Endodermal cell (in vitro differentiated cells): ENCODE measurements at places on chromosomes 7 and 10.
A peak's percentile ranks its signal among the peaks of the same experiment; 100 is the strongest.

DNA sequence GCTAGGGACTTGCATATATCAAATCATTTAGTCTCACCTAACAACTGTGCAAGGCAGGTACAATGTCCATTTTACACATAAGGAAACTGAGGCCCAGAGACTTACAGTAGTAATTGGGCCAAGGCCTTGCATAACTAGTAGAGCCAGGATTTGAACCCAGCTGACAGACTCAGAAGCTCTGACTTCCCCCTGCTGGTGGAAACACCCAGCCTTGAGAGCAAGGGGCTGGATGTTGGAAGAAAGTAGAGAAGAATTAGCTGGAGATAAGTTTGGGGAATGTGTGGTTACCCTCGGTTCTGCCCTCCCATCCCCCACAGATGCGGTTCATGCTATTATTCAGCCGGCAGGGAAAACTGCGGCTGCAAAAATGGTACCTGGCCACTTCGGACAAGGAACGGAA is 2.0 kb downstream of the AP1S1 start:
- DNase-seq, result peak; percentile 73

GRCh38 chr10:1274111-1274661 is 218.0 kb downstream of the WDR37 start:
- DNase-seq, result peak; percentile 43

DNA sequence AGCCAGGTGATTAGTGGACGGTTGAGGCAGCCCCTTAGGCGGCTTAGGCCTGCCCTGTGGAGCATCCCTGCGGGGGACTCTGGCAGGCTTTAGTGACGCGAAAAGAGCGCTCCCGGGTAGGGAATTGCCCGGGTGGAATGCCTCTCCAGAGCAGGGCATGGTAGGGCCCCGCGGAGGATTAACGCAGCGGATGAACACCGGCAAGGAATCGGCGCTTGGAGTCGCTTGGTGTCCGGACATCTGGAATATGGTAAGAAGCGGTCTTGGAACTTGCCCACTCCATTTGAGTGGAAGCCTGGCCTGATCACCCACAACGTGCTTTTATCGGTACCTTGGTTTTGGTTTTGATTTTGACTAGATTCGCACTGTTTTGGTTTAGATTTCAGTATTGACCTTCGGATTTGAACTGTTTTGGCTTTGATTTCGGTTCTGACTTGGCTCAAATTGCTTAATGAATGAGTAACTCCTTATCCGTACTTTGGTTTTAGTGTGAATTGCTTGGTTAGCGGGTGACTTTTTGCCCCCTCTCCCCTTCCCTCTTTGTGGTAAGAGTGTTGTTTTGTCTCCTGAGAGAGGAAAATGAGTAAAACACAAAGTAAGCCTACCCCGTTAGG is 24.2 kb upstream of the CHST3 start:
- DNase-seq, result no peak

- DNase-seq, result no peak
Measured at GRCh38 chr7:107045980-107046379, 1.5 kb downstream of the PRKAR2B start.

- DNase-seq, result no peak
Measured at GRCh38 chr7:122258971-122259370, 45.6 kb downstream of the FEZF1 start.

- no peak for DNase-seq
Measured at GRCh38 chr7:7576344-7576743, 9.7 kb downstream of the MIOS start.

GRCh38 chr7:148481971-148482626 is 108.5 kb upstream of the C7orf33 start:
- DNase-seq, result no peak

DNA sequence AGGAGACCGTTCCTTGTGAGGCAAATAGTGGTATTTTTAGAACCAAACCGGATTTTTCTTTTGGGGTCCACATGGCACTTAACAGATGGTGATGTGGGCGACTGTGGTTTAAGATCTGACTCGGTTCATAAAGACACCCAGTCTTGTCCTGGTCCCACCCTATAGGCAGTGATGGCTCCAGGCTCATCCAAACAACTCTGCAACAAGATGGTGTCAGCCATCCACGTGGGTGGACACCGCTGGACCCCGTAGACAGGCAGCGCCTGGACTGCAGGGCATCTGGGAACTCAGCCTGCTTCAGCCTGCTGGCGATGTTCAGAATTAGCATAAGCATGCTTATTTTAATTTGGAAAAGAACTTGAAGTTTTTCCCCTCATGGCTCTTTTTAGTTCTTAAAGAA is 258.4 kb upstream of the FZD1 start:
- DNase-seq, result no peak

DNA sequence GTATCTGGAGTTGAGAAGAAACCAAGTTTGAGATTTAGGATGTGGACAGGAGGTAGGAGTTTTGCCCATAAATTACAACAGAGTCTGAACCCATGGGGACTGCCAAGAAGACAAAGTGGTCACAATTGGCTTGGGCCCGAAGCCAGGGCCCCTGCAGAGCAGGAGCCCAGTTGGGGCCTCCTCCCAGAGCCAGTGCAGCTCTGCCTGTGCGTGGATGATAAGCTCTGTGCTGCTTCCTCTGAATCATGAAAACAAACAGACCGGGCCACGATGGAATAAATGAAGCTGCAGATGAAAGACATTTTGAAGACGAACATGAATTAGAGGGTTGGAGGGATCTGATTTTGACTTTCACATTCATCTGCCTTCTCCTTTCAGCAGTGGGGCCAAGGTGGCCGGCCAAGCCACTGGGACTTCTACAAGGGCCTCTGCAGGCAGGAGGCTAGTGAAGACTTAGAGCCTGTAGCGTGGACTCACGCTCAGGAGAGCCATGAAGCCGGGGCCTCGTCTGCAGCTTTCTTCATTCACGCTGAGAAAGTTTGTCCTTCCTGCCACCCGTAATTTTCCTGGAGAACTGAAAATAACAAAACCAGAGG is 156.8 kb upstream of the LYZL1 start:
- no peak for DNase-seq

DNA sequence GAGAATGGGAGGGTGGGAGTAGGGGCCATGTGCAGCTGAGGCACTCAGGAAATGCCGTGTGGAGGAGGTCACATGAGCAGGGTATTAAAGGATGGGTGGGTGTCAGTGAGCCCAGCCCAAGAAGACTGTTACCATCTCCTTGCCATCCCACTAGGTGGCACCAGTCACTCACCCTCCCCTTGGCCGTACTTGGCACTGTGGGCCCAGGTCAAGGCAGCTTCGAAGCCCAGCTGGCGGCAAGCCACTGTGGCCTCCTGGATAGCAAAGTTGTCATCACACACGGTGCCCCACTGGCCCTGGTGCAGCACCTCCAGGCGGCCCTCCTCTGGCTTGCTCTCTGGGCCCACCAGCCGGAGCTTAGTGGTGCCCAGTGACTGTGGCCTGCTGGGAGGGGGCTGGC is 5.4 kb downstream of the LOXL4 start:
- DNase-seq, result peak; percentile 84

GRCh38 chr10:80537736-80538480 is at the start of gene SH2D4B:
SH2D4B (plus strand) TSS chr10:80537902; CDS start chr10:80538332, 430 bp downstream.
- peak; percentile 81 for DNase-seq

DNA sequence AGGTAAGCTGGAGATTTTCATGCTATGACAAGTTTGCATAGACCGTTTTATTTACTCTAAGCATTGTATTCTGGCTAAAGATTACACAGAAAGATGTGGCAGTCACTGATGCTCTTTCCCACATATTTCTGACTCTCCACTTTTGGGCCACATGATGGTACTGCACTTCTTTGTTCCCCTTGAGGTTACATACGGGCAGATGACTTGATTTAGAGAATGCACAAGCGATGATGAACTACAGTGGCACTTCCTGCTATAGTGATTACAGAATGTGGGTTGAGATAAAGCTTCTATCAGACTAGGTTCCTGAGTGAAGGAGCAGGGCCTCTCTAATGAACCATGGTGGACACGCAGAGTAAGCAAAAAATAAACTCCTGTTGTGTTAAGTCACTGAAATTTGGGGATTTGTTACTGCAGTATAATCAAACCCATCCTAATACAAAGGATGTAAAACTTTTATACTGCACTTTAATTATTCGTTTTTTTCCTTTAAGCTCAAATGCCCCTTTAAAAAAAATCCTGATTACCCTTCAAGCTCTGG is 177.9 kb downstream of the TAX1BP1 start:
- DNase-seq, result no peak

DNA sequence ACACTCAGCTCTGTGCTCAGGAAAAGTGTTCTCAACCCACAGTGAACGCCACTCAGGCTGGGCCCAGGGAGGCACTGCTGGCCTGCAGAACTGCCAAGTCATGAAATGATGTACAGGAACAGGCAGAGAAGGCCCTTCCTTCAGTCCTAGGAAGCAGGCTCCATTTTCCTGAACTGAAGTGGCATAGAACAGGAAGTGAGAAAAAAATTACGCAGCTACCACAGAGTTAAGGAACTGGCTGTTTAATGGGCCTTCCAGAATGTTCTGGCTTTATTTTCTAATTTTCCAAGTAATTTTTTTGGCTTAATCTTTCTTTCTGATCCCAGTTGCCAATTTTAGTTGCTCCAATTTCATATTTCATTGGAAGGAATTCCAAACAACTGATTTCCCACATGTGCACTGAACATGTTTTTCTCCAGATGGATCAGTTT is 39.3 kb downstream of the LRRC18 start:
- no peak for DNase-seq

DNA sequence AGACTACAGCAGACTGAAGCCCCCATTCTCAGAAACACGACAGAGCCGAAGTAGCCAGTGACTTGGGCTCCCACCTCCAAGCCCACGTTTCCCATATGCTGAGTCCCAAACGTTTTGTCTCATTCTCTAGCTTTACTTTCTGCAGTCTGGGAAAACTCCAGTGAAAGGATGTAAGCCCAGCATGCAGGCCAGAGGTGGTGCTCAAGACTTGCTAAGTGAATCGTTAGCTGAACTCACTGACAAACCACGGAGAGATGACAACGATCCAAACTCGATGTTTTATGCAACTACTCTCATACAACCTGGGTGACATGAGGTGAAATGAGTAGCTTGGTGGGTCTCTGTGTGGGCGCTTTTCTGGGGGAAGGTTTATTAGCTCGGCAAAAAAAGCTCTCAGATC is 731.8 kb downstream of the SUGCT start:
- DNase-seq, result peak; percentile 71

GRCh38 chr10:97230146-97230545 is 44.4 kb upstream of the SLIT1 start:
- no peak for DNase-seq

DNA sequence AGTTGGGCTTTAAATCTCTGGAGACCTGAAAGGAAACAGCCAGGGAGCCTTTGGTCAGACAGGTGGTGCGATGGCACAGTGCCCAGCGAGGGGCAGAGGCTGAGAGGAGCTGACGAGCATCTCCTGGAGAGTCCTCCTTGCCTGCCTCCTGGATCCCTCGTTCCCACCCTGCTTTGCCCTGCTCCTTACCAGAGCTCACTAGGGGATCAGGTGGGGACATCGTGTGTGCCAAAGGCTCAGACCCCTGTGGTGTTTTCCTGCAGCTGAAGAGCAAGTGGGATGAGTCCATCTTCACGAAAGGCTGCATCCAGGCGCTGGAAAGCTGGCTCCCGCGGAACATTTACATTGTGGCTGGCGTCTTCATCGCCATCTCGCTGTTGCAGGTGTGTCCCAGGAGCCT is 21.8 kb upstream of the SH2D4B start:
- no peak for DNase-seq
